Activated T-helper 2 cell treated with anti-CD3 and anti-CD28 coated beads, Interferon-gamma antibody, Interleukin-2, Interleukin-4, amounts not matched to agents 10 μg/mL and 5 μg/mL and 100 μg/mL, durations not matched to agents 14 hours and 24 hours and 36 hours (primary cell): ENCODE measurements at places on chromosomes 11 and 22. TPM values are rescaled to one million over a fixed set of nuclear protein-coding genes. Genes with fewer than 3 reads are reported as not detected.
A peak's percentile ranks its signal among the peaks of the same experiment; 100 is the strongest.

Gene MPPED2
- not detected in 2 replicates for total RNA-seq

Gene PHOX2A
- total RNA-seq = not detected in 2 replicates

Gene OR56A1
- total RNA-seq = not detected in 2 replicates

Gene GSTT2B
- 0.46 and 0.66 TPM in 2 replicates for total RNA-seq

Gene RAG2
- not detected in 2 replicates for total RNA-seq

Gene TREH
- not detected in 2 replicates for total RNA-seq

Gene KIAA1671
- 10.5 TPM in 2 replicates for total RNA-seq

DNA sequence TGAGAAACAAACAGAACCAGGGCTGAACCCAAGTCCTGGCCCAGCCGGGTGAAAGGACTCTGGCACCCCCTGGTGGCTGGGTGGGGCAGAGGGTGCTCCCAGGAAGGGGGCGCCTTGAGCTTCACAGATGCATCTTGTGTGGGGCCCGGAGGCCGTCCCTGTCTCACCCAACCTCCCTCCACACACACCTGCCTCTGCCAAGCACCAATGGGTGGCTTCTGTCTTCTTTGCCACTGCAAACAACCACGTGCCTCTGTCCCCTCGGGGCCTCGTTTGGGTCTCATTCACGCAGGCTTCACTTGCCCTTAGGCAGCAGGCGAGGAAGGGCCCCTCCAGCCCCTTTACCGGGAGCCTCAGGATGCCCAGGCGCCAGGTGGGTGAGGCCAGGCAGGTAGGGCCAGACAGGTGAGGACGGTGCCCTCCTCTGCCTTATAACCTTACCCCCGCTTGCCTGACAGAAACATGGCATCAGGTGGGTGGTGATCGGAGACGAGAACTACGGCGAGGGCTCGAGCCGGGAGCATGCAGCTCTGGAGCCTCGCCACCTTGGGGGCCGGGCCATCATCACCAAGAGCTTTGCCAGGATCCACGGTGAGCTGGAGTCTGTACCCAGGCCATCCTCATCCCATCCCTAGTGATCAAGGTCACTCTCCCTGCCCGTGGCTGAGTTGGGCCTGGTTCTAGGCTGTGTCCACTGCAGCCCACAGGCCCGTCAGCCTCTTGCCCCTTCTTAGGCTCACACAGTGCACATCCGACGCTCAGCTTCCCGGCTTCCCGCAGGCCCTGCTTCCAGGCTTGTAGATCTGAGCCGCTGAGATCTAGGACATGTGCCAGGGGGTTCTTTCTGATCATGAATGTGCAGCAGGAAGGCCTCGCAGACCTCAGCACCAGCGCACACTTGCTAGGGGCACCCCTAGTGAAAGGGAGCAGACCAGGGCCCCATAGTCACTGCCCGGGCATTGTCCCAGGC, 17.2 kb downstream of the POLR3H start:
- DNase-seq = peak; percentile 46

GRCh38 chr11:128963744-128964325, 21.2 kb upstream of the TP53AIP1 start:
- no peak for DNase-seq

- DNase-seq = no peak
These were observed 65.6 kb downstream of the INSC start for GRCh38 chr11:15180212-15180792.

DNA sequence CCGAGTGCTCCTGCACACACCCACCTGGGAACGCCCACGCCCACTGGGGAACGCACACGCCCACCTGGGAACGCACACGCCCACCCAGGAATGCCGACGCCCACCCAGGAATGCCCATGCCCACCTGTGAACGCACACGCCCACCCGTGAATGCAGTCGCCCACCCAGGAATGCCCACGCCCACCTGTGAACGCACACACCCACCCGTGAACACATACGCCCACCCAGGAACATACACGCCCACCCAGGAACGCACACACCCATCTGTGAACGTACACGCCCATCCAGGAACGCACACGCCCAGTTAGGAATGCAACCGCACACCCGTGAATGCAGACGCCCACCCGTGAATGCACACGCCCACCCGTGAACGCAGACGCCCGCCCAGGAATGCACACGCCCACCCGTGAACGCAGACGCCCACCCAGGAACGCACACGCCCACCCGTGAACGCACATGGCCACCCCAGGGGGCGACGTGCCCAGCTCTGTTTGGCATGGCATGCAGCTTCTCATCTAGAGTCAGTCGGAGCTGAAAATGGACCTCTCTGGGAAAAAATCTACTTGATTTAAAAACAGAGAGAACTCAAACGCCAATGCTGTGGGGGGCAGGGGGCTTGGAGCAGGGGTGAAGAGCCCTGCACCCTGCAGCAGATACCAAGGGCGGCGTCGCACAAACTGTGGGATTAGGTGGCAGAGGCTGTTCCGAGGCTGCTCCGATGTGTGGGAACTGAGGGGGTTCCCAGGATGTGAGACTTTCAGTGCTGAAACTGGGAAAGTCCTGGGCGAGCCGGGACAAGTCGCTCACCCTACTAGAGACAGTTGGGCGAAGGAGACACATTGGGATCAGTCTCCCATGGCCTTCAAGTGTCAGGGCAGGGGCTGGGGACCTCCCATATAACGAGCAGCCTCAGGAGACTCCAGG, 83.3 kb downstream of the MYEOV start:
- DNase-seq = no peak

DNA sequence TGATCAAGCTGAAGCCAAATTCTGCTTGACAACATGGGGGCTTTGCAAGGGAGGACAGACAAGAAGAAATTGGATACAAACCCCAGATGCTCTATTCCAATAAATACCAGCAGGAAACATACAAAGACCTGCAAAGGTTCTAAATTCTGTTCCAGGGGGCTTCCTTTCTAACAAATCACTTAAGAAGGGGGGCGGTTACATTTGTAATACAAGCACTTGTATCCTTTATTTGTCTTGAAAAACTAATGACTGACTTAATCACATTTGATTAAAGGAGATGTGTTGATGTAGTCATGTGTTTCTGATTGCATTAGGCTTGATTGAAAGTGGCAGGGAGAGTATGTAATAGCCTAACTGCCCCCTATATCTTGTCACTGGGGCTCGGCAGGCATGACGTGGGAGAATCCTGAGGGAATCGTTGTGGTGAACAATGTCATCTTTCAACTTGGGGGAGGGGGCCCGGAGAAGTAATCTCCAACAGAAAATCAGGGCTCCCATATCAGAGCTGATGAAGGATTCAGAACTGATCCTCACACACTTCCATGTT, 361.7 kb downstream of the INSC start:
- no peak for DNase-seq

DNA sequence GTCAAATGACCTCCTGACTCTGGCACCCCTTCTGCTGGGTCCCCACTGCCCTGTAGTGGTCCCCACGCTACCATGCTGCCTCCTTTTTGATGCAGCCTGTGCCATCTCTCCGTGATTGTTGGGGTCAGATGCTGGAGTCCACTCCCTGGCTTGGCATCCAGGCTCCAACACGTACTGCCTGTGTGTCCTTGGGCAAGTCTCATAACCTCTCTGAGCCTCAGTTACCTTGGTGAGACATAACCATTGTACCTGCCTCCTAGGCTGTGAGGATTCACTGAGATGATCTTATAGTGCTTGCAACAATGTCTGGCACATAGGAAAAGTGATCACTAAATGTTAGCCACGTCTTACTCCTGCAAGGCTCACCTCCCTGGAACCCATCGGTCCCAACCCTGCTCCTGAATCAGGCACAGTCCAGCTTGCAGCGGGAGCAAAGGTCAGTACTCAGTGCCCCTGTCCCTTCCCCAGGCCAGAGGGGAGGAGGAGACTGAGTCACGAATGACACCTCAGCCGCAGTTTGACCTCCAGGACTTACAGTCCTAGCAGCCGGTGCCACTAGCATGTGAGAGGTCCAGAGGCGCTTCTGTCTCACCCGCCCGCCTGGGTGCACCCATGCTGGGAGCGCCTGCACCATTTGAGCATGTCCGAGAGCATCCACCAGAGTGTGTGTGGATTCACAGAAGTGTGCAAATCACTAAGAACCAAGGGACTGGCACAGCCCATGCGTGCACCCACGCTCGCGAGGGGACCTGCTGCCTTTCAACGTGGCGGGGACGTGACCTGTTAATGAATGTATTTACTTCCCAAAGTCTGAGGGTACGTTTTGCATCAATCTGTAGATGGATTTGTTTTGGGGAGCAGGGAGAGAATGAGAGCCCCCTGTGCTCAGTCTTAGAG, 3.0 kb upstream of the APOA4 start:
- no peak for DNase-seq

DNA sequence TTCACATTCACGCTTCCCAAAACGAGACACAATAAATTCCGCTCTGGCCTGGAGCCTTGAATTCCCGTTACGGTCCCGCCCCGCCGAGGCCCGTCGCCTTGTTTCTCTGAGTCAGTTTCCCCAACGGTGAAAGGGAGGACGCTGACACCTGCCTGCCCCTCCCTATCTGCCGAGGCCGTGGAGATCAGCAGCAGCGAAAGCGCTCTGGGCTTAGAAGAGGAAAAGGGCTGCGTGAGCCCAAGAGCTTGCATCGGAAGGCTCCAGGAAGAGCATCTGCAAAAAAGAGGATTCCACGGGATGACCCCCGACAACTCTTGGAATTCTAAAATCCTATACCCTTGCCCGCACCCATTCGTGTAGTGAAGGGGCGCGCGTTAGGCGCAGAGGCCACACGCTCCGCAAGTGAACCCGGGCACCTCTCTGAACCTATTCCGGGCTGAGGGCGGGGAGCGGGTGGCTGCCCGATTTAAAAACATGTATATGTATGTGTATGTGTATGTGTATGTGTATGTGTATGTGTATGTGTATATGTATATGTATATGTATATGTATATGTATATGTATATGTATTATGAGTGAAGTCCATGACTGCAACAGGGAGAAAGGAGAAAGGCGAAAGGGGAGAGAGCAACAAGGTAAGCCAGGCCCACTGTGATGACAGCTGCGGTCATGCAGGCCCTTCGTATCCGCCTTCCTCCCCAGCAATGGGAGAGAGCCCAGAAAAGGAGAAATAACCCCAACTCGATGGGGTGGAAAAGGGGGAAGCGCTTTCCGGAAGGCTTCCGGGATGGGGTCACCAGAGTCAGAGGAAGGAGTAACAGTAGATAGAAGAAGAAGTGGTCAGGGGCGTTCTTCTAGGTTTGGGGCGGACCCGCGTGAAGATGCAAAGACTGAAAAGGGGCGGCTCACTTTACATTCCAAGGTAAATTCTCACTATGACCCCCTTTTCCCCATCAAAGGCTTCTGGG, 948 bp upstream of the MRTFA start:
- peak; percentile 33 for DNase-seq

GRCh38 chr11:102974552-102975280, 19.2 kb upstream of the MMP13 start:
- DNase-seq = no peak

- DNase-seq = no peak
These were observed 39.6 kb upstream of the PLET1 start for GRCh38 chr11:112300094-112300786.

DNA sequence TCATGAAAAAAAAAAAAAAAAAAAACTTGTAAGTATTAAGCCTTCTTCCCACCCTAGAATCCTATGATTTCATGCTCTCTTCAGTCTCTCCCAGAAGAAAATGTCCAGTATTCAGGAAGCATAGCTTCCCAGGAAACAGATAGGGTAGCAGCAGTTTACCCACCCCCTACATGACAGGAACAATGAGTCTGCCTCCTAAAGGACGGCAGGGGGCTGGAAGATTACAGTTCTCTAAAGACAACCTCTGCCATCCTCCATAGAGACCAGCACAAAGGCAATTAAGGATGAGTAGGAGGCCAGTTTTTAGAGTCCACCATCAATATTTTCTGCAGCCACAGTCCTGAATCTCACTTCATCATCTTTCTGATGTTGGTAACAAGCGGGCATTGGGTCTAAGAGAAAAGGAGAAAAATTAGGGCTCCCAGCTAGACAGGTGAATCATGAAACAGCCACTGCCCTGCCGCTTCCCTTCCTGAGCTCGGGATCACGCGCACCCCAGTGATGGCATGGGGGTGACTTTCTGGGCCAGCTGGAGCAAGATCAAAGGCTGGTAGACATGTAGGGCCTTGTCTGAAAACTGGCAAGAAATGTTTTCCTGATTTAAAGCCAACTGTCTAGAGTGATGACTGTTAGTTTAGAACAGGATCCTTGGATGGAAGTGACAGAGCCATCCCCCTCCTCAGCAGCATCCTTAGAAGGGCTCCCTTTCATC, 322.8 kb downstream of the LARGE1 start:
- DNase-seq = no peak
